Sciatic nerve (tissue), 2 donors: ENCODE measurements at places on chromosomes 1 and 21. TPM values are rescaled to one million over a fixed set of nuclear protein-coding genes. Genes with fewer than 3 reads are reported as not detected.
A peak's percentile ranks its signal among the peaks of the same experiment; 100 is the strongest.

Gene SPRR2G
- total RNA-seq, result not detected

Gene GPATCH2
- 18.4 TPM for total RNA-seq

Gene CRP
- 0.22 TPM for total RNA-seq

Gene CYP4Z1
- total RNA-seq, result 3.5 TPM

Gene INKA2
- 17.9 TPM for total RNA-seq

Gene UAP1
- 70.9 TPM for total RNA-seq

Gene ANKRD45
- total RNA-seq, result 1.5 TPM

Gene EPHA2
- 31.3 TPM for total RNA-seq

Gene NES
- total RNA-seq, result 126 TPM

DNA sequence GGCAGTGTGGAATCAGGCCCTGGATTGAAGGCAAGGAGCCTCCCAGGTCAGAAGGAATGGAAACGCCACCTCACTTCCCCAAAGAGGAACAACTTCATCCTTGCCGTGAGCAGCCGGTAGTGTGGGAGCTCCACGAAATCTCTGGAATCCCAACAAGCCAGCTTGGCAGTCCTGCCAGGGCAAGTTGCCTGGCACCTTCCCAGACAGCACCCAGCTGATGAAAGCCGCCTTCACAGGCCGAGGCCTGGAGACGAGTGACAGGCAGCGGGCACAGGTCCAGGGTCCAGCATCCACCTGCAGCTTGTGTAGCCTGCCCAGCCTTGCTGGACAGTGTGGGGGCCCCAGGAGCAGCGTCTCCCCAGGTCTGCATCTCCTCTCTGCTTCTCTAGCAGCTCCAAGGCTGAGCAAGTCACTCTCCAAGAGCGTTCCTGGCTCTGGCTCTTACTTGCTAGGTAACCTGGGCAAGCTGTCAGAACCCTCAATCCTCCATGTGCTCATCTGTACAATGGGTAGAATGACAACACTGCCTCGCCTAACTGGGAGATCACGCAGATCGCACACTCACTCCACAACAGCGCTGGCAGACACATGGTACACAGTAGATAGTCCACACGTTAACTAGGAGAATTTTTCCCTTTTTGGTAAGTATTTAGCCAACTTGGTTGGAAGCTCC, 43.0 kb downstream of the ACOT7 start:
- DNase-seq, result no peak

DNA sequence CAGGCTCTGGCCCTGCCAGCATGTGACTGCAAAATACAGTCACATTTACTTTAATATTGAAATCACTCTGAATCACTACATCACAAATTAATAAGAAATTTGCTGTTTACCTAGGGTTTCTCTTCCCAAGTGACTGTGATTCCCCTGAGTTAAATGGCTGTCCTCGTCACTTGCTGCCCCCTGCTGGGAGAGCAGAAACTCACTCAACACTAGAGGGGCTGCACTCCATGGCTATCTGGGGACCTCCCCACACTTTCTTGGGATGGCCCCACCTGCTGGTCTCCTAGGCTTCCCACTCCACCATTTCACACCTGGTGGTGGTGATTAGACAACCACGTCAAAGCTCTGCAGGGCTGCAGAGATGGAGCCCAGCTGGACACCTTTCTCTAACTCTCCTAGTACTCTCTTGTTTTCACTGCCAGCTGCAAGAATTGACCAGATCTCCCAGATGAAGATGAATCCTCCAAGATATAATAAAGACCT, 63.4 kb downstream of the CD2 start:
- no peak for DNase-seq

- DNase-seq, result no peak
These were observed 35.0 kb upstream of the VWA5B1 start for GRCh38 chr1:20255666-20256065.

DNA sequence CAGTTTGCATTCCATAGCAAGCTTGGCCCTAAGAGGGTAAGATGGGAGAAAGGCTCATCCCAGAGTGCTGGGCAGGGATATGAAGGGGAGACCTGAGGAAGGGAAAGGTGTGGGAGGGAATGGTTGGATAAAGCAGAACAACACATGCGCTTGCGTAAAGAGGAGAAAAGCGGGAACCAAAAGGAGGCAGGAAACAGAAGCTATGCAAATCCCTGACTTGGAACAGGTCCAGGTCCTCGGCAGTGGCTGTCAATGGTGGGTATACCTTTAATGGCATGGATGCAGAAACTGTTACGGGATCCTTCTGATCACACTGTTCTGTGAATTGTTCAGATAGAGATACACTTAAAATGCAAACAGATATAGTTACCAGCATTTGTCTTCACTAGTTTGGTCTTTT, 455.6 kb downstream of the SIPA1L2 start:
- no peak for DNase-seq

DNA sequence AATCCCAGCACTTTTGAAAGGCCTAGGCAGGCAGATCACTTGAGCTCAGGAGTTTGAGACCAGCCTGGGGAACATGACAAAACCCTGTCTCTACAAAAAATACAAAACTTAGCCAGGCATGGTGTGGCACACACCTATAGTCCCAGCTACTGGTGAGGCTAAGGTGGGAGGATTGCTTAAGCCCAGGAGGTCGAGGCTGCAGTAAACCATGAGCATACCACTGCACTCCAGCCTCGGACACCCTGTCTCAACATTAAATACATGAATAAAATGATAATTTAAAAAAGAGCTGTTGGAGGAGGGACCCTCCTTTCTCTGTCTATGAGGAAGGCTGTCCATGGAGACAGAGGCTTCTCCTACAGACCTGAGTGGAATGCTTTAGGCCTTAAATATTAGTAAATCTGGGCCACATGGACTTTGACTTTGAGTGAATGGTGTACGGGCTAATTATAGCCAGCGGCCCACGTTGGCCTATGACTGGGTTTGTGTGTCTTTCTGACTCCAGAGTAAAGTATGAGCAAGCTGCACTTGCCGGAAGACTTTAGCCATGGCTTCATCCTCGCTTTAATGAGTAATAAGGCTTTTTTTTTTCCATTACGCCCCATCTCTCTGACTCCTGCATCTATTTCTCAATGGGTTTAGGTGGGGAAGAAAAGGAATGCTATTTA, 21.3 kb downstream of the RAB3B start:
- DNase-seq, result no peak

- peak; percentile 34 for DNase-seq
These were observed 16.5 kb downstream of the TTC34 start for GRCh38 chr1:2784854-2785630.

DNA sequence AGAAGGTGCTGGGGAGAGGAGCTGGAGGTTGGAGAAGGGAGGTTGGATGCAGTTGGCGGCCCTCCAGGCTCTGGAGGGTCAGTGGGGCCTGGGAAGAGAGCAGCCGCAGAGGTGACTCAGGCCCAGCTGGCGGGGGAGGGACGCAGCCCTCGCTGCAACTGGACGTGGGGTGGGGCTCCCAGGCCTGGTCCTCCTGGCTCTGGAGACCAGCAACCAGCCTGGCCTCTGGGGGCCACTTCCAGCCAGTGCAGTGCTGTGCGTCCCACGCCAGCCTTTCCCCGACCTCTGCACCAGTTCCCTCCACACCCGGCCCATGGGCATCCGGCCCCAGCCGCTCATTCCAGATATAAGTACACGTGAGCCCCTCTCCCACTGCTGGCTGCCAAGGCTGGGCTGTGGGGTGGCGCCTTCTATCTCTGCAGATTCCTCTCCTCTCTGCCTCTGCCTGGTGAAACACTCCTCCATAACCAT, 38.0 kb upstream of the COL18A1 start:
- DNase-seq, result no peak

GRCh38 chr1:18670868-18671225, 40.2 kb downstream of the PAX7 start:
- no peak for DNase-seq

DNA sequence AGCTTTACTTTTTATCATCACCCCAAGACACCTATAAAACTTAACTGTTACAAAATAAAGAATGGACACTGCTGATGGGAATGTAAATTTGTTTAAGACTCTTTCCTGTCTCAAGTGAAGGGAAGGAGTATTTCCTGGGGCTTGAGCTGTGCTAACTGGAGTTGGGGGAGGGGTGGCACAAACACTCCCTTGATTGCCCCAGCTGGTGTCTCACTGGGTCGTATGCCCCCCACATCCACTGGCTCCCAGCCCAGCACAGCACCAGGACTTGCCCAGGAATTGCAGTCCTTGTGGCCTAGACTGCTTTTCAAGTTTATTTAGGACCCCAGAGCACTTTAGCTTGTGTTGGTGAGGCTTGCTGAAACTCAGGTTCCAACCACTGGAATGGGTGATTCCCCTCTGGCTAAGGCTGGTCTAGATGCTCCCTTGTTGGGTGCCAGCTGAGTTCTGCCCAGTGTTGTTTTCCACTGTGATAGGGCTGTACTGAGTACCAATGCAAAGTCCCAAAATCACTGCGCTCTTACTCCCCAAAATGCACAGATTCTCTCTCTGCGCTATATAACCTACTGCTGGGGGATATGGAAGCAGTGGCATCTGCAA, 49.1 kb upstream of the DR1 start:
- DNase-seq, result no peak

GRCh38 chr1:234602334-234603220, 7.4 kb downstream of the IRF2BP2 start:
- no peak for DNase-seq

DNA sequence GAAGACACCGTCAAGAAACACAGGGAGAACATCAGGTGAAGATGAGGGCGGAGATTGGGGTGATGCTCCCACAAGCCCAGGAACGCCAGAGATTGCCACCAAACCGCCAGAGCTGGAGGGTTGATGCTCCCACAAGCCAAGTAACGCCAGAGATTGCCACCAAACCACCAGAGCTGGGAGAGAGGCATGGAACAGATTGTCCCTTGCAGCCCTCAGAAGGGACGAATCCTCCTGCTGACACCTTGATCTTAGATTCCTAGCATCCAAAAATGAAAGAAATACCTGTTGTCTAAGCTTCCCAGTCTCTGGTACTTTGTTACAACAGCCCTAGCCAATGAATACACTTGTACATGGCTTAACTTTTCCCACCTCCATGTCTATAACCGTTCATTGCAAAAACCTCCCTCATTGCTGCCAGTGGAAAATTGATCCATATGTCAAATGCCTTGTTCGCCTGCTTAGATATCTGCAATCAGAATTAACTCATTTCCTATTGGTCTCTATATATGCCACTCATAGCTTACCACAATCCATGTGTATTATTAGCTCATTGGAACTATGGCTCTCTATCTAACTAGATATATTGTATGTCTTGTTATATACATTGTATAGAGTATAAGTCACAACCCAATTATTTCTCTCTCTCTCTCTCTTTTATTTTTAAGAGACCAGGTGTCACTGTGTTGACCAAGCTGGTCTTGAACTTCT, 127.4 kb downstream of the ADSS2 start:
- DNase-seq, result no peak

DNA sequence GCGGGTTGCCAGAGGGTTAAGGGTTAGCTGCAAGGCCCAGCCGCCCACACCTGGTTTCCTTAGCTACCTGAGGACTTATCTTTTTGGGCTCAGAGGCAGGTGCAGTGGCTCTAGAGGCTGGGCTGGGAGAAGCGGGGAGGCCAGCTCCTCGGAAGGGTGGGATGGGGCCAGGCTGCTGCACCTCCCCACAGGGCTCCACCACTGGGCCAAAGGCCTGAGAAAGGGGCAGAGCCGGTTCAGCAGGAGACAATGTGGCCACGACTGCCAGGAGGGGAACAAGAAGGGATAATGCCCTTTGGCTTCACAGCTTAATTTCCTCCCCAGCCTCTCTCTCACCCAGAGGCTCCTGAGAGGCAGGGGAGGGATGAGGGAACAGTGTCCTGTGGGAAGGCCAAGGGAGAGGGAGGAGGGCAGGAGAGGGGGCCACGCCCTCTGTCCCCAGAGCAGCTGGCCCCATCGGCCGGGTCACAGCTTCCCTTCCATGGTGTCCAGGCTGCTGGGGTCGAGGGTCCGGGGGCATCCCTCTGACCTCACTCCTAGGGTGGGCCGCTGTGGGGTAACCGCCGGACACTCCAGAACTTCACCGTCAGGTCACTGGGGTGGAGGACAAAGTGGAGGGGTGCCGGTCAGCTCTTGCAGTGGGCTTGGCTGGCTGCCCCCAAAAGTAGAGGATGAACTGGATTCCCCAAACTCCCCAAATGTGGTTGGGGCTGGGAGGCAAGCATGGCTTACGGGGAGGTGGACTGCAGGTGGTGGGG, 50.4 kb downstream of the KIF21B start:
- no peak for DNase-seq

- DNase-seq, result no peak
These were observed 114.2 kb downstream of the SLC16A1 start for GRCh38 chr1:112841825-112842224.

- no peak for DNase-seq
These were observed 948 bp downstream of the FBXO2 start for GRCh38 chr1:11653101-11653860.

DNA sequence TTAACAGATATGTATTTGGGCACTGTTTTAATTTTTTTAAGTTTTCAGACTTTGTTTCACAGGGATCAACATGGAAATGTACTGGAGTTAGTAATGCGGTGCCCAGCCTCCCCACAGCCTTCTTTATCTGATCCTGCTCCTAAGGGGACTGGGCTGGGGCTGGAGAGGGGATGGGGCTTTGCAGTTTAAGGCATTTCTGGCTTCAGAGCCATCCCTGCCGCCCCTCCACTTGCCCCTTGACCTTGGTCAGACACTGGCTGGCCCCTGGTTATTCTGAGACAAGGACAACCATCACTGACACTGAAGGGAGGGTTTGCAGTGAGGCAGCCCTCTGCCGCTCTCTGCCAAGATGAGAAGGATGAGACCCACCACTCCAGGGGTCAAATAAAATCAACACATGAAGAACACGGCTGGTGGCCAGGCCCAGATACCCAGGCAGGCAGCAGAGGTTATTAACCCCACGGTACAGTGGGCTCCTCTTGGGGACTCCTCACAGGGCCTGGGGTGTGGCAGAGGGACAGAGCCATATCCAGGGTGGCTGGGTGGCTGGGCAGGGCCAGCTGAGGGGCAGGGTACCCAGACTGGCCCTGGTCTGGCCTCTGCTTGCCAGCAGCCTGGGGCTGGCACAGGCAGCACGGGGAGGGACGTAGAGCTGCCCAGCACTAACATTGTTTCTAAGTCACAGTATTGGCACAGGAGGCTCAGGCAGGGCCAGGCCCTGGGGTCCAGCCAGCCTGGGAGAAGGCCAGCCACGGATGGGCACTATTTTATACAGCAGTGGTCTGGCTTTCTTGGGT, 7.2 kb upstream of the UBE2U start:
- DNase-seq, result no peak

DNA sequence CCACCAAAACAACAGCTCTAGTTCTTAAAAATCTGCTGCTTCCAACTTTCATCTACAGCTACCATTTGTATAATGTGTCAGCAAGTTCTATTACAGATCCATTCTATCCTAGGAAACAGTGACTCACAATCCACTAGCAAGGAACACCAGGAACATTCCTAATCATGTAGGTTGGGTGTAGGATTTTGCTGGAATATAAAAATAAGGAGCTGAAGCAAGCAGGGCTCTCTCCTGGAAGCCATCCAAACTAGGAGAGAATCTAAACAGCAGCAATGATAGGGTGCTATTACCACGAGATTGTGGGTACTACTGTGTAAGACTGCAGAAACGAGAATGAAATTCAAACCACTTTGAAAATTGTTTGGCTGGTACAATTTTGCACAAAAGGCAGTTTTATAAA, 135.0 kb downstream of the PTPN14 start:
- no peak for DNase-seq

DNA sequence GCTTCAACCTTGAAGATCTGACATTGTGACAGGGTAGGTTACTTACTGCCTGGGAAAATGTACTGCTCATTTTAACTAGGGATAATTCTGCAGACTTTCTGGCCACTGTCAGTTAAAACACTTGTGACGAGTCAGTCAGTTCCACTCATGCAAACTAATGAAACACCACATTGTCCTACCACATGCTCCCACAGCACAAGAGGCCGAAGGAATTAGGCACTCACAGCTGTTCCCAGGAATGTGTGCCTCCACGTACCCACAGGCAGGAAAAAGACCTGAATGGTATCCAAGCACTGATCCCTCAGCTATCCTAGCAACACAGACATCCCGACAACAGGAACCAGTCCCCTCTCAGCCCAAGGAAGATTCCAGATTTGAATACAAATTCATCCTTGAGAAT, 12.3 kb downstream of the BCAR3 start:
- DNase-seq, result no peak
